ENCODE measurements at places on chromosomes 13 and 19. TPM values are rescaled to one million over a fixed set of nuclear protein-coding genes. Genes with fewer than 3 reads are reported as not detected.

The ATXN8OS gene
- total RNA-seq = not detected

The ATP8B3 gene
- total RNA-seq = 3.3 TPM

The ATP11A gene
- 5.5 TPM for total RNA-seq

The SHANK1 gene
- 0.17 TPM for total RNA-seq

The GSX1 gene
- not detected for total RNA-seq

The GPR108 gene
- 28.6 TPM for total RNA-seq

The PMIS2 gene
- not detected for total RNA-seq

The SLC46A3 gene
- 1.3 TPM for total RNA-seq

The IGFL2 gene
- total RNA-seq = 0.50 TPM

The GGN gene
- 0.44 TPM for total RNA-seq

The CD70 gene
- total RNA-seq = 21.5 TPM

The CPAMD8 gene
- 0.46 TPM for total RNA-seq

The CAMSAP3 gene
- 5.1 TPM for total RNA-seq

The DAND5 gene
- total RNA-seq = not detected

The GARIN5A gene
- total RNA-seq = 1.8 TPM

The SLC7A10 gene
- total RNA-seq = not detected

The PLPPR2 gene
- 5.8 TPM for total RNA-seq

The GPI gene
- 727 TPM for total RNA-seq

The ATP8A2 gene
- total RNA-seq = not detected

The MBD3L2 gene
- total RNA-seq = not detected

The CARD8 gene
- total RNA-seq = 19.4 TPM

The PODNL1 gene
- total RNA-seq = 1.7 TPM

The ACP7 gene
- 0.23 TPM for total RNA-seq

The EFNB2 gene
- 3.4 TPM for total RNA-seq

The KLK12 gene
- not detected for total RNA-seq

The INSL3 gene
- 0.37 TPM for total RNA-seq

The KLHL1 gene
- not detected for total RNA-seq

The SIGLEC9 gene
- not detected for total RNA-seq

The MRPL57 gene
- 24.9 TPM for total RNA-seq

The ARHGAP45 gene
- 4.0 TPM for total RNA-seq

The ZNF527 gene
- 3.2 TPM for total RNA-seq

The TMEM143 gene
- 4.3 TPM for total RNA-seq

The CGB5 gene
- total RNA-seq = 0.84 TPM

The GPR42 gene
- total RNA-seq = not detected

The ZNF723 gene
- total RNA-seq = not detected

The ZNF524 gene
- total RNA-seq = 5.5 TPM

The GIPC3 gene
- total RNA-seq = 0.21 TPM

The TMEM59L gene
- total RNA-seq = 6.1 TPM

The PSG7 gene
- total RNA-seq = not detected

The KCTD4 gene
- total RNA-seq = not detected

The NDUFA7 gene
- total RNA-seq = 81.0 TPM

The CNFN gene
- 35.4 TPM for total RNA-seq

The KLK5 gene
- not detected for total RNA-seq

The ACOD1 gene
- total RNA-seq = not detected

The TNFSF11 gene
- not detected for total RNA-seq

The C5AR1 gene
- total RNA-seq = 2.3 TPM

The SYT5 gene
- total RNA-seq = 3.1 TPM
